Activated CD4-positive, alpha-beta T cell treated with anti-CD3 and anti-CD28 coated beads, Interleukin-2, amount 10 ng/mL, durations not matched to agents 7 days and 5 days (primary cell): ENCODE measurements at places on chromosomes 12 and 14. TPM values are rescaled to one million over a fixed set of nuclear protein-coding genes. Genes with fewer than 3 reads are reported as not detected.

LRRK2 gene
- total RNA-seq = 0.02 TPM

PLXNC1 gene
- 27.4 TPM for total RNA-seq

PTGER2 gene
- total RNA-seq = 54.5 TPM

GEMIN2 gene
- total RNA-seq = 20.4 TPM

ABHD4 gene
- total RNA-seq = 10.4 TPM

DICER1 gene
- 63.6 TPM for total RNA-seq

LTB4R gene
- total RNA-seq = 26.6 TPM

HELB gene
- 42.3 TPM for total RNA-seq

PRB2 gene
- not detected for total RNA-seq

LALBA gene
- total RNA-seq = not detected

DHRS2 gene
- total RNA-seq = 0.50 TPM

STYK1 gene
- 0.17 TPM for total RNA-seq

TMPRSS12 gene
- total RNA-seq = not detected

ZNF84 gene
- total RNA-seq = 23.6 TPM

ACYP1 gene
- 62.0 TPM for total RNA-seq

IAPP gene
- not detected for total RNA-seq

AQP6 gene
- total RNA-seq = not detected

KRT82 gene
- not detected for total RNA-seq

TMEM30B gene
- 0.42 TPM for total RNA-seq

KRT72 gene
- 12.3 TPM for total RNA-seq

SDR9C7 gene
- not detected for total RNA-seq

TSPAN8 gene
- total RNA-seq = not detected

CFAP251 gene
- 0.30 TPM for total RNA-seq

CMKLR1 gene
- total RNA-seq = not detected

SLC38A4 gene
- total RNA-seq = not detected

CLEC4A gene
- 0.19 TPM for total RNA-seq

KCNK10 gene
- not detected for total RNA-seq

ORAI1 gene
- 70.8 TPM for total RNA-seq

NYNRIN gene
- total RNA-seq = 0.35 TPM

GNB3 gene
- not detected for total RNA-seq

SPIC gene
- not detected for total RNA-seq

P2RX2 gene
- not detected for total RNA-seq

NAB2 gene
- 6.8 TPM for total RNA-seq

VDR gene
- total RNA-seq = 16.4 TPM

RIPK3 gene
- total RNA-seq = 37.5 TPM
